PC-9 (cell line): ENCODE measurements at places on chromosomes 2 and 18. TPM values are rescaled to one million over a fixed set of nuclear protein-coding genes. Genes with fewer than 3 reads are reported as not detected.

GRCh38 chr2:188598551-188598950 lies 306.9 kb downstream of the GULP1 start:
- DNase-seq = no peak

- no peak for DNase-seq
Measured at GRCh38 chr2:59684116-59684770, 869.2 kb downstream of the BCL11A start.

- no peak for DNase-seq
Measured at GRCh38 chr2:232537079-232537478, 2.4 kb upstream of the CHRNG start.

GRCh38 chr2:39128919-39129391 lies 8.1 kb upstream of the SOS1 start:
- no peak for DNase-seq

- DNase-seq = no peak
Measured at GRCh38 chr18:47146206-47146605, 4.1 kb downstream of the HDHD2 start.

- DNase-seq = peak; percentile 69
Measured at GRCh38 chr2:54570925-54571694, 115.0 kb downstream of the SPTBN1 start.

- no peak for DNase-seq
Measured at GRCh38 chr2:117057016-117057415, 757.5 kb upstream of the DDX18 start.

DNA sequence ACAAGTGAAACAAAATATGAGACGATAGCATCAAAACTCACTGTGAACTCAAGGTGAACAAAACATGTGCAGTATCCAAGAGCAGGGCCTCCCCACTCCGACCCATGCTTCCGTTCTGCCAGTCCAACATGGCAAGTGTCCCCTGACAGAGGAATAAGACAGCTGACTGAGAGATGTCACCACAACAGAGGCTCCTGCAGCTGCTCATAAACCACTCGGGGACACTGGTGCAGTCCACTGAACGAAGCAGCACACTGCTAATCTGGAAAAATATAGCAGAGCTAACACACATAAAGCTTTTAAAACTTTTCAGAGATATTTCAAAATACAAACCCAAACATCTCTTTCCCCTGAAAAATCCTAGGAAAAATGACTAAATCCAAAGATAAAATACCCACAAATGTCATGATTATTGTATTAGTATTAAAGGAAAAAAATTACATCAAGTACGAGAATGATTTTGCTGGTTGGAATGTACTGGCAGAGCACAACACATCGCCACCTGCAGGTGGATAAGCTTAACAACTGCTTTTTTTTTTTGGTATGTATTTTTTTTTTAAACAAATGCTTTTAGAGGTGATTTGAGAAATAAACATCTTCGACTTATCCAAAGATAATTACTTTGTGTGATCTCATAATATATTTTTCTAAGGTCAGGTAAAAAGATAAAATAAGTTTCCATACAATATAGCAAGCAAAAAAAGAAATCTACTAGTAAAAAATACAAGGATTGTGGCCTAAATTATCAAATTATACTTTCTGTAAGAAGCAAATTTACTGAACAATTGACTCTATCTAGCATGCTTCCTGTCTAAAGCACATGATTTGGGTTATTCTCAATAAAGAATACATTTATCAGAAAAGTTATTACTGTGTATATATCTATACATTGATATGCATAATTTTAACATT lies 18.6 kb downstream of the THADA start:
- peak; percentile 6 for DNase-seq

DNA sequence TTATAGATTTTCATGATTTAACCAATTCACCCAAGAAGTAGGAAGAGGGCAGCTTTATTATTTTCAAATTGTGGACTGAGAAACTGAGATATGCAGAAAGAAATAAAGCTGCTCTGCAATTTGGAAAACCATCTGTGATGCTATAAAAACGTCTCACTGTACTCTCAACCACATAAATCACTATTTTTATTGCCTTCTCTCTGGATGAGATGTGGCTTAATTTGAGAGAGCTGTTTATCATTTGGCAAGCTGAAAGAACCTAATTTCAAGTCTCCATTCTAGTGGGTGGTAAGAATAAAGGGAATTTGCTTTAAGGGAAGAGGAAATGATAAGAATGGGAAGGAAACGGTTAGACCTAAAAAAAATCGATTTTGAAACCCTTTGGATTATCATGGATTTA lies 49.9 kb upstream of the CYP1B1 start:
- DNase-seq = no peak

- no peak for DNase-seq
Measured at GRCh38 chr2:1623906-1624445, 120.3 kb downstream of the PXDN start.

The REG3G gene
- total RNA-seq = not detected in 2 replicates

The FBXO48 gene
- 1.2 and 1.6 TPM in 2 replicates for total RNA-seq

The KIAA2012 gene
- total RNA-seq = not detected in 2 replicates

The CNDP1 gene
- total RNA-seq = not detected in 2 replicates
